ENCODE measurements at places on chromosomes 5 and 9.

GRCh38 chr9:132333556-132333955 lies 21.2 kb downstream of the SETX start:
- DNase-seq, result no peak

DNA sequence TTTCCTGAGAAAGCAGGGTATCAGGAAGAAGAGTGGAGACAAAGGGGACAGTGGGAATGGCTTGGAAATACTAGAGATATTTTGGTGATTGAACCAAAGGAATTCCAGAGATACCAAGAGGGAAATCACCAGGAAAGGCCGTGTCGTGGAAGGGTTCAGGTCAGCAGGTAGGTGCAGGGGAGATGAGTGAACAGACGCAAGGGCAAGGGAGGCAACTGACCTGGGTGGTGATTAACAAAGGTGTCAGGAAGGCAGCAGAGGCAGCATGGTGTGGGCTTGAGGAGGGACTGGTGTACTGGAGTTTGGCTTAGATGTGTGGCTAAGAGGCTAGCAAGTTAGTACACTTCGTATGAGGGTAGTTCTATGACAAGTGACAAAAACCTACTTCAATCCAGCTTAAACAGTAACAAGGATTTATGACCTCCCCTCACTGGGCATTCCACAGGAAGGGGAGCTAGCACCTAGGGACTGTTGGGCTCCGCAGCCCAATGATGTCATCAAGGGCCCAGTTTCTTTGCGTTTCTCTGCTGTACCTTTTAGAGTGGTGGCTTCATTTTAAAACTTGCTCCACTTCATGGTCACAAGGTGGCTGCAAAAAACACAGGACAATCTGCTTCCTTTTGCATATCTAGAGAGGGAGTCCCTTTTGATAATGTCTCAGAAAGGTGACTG lies 37.0 kb downstream of the INIP start:
- no peak for DNase-seq

DNA sequence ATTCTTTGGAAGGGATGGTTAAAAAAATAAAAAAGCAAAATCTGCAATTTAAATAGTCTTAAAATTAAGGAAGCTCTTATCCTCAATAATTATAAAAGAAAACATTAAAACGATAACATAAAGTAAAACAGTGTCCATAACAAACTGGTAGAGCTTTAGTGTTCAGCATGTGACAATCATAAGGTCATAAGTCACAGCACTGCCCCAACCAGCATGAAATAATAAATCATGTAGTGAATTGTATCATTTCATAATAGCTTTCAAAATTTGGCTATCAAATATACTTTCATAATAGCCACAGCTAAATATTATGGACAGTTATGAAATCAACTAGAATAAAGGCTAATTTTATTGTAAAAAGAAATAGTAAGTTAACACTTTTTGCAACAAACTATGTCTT lies 10.0 kb downstream of the NR3C1 start:
- DNase-seq, result no peak

GRCh38 chr9:87706066-87706739 lies 19.7 kb upstream of the CTSL start:
- DNase-seq, result no peak

DNA sequence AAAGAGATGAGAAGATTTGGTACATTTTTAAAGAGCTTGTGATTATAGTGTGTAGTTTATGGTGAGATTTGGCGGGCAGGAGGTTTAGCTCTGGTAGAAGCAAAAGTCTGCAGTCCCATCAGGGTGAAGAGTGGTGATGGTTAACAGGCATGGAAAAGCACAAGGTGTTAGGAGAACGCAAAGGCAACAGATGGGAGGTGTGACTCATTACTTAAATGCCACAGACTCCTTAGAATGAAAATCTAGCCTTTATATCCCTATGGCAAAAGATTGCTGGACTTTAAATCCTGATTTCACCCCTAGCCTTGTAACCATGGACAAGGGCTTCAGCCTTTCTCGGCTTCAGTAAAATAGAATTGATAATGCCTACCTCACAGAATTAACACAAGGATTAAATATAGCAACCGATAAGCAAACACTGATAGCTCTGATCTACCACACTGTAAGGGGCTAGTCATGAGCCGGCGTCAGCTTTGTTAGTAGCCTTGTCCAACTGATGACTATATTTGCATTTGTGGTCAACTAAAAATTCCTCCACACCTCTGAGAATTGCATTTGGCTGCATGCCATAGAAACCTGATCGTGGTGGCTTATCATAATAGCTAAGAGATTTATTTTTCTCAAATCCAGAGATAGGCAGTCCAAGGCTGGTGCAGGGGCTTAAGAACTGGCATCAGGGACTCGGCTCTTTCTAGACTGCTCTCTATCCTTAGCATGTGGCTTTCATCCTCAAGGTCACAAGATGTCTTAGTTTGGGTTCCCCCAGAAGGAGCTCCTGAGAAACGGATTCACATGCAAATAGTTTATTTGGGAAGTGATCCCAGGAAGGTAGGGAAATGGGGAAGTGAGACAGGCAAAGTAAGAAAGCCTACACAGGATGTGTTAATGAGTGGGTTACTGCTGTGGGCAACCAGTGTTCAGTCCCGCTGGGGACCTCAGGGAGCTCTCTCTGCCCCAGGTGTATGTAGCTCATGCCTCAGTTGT lies 19.6 kb downstream of the MFAP3 start:
- no peak for DNase-seq

GRCh38 chr5:140868721-140869554 lies at the start of gene PCDHA11:
TSS of gene PCDHA11 (plus strand) at chr5:140868957. CDS start at chr5:140869104, 147 bp downstream.
- DNase-seq, result no peak

GRCh38 chr9:135463140-135463539 lies 16.4 kb upstream of the PPP1R26 start:
- no peak for DNase-seq

DNA sequence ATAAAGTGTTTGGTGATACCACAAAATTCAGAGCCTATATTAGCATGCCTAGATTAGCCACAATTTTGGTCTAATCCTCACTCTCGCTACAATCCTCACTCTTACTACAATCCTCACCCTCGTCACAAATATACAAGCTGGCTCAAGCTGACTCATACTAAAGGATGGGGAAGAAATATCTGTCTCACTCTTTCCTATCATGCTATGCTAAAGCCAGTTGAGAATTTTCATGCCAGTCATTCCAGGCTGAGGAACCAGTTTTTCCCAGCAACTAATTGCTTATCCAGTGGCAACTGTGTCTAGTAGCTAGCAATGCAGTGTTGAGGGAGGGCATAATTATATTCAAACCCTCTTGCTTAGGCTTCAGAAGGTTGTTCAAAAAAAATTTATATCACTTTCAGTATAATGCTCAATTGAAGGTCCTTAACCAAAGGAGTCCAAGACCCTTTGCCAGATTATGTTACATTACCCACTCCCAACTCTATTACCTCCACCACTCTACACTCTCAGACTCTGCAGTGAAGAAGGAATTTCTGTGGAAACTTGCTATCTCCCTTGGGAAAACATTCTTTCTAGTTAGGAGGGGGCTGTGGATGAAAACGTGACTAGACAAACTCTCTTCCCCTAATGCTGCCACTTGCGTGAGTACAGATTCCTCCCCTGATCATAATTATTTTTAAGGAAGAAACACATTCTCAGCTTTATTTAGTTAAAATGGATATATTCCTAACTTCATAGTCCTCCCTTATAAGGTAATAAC lies 810.3 kb upstream of the ACO1 start:
- no peak for DNase-seq

- DNase-seq, result no peak
Observed at GRCh38 chr5:72723581-72723980, 92.9 kb upstream of the TNPO1 start.

DNA sequence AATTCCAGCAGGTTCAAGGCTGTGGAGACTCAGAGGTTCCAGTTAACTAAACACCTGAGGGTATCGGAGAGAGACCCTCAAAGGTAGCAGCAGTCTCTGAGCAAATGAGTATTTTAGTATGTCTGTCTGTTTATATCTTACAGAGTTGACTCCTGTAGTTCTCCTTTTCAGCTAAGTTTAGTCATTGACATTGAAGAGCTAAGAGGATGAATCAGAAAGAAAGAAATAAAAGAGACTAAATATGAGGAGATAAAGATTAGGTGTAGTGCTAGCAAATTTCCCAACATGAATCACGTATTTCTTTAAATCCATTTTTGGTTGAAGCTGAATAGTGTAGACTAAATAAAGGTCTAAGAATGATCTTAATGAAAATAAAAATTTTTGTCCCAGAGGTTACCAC lies 474.0 kb upstream of the RGMB start:
- DNase-seq, result no peak

DNA sequence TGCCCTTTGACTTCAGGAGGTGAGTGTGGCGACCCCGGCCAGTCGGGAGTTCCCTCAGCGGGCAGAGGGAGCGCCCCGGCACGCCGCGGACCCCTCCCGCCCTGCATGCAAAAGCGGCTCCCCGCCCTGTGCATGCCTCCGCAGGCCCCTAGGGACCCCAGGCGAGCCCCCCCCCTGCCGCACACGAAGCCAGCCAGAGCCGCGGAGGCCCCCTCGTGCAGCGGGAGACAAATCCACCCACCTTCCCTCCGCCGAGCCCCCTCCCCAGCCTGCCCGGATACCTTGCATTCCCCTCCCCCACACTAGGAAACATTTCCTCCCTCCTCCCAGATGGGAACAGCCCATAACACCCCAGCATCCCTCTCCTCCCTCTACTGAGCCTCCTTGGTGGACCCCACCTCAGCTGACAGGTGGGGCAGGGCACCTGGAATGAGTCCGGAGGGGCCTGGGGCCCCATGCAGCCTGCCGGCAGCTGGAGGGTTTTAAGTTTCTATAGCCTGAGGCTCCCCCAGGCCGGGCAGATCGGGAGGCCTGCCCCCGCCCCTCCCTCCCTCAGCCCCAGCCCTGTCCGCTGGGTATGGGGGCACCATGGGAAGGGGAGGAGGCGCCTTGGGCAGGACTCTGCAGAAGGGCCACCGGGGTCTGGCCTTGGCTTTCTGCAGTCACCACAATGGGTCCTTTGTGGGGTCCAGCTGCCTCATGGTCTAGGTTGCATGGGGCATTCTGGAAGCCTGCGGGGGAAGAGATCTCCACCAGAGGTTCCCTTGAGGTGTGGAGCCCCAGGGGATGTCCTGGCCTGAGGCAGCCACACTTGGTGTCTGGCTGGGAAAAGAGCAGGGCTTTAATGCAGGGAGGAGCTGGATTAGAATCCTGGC lies 601 bp downstream of the ERGIC1 start:
- DNase-seq, result no peak

- DNase-seq, result no peak
Observed at GRCh38 chr5:65749221-65749844, 27.3 kb downstream of the NLN start.

DNA sequence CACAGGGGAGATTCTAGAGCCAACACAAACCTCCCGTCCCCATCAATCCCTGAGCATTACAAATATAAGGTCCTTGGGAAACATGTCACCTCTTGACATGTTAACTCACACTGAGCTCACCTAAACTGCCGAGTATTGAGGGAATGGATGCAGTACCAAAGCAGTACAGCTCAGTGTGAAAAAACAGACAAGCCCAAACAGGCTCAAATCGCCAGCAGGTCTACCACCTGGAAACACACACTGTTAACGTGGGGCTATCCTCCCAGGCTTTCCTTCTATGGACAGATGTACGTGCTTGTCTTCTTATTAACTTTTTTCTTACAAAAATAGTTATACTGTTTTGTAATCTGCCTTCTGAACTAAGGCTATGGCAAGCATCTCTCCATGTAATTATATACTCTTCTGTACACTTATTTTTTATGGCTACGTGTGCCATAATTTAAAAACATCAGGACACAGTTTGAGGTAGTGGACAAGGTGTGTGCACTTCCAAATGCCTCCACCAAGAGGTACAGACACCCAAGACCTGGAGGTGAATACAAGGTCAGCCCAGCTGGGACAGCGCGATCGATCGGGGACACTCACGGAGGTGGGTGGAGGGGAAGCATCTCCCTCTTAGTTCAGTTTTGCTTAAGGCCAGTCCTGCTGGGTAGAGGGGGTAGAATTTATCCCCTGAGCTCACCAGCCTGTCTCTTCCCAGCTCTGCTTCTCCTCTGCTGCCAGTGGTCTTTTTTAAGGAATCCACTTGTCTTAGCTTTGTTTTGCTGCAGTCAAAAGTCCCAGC lies 76.5 kb downstream of the DAP start:
- no peak for DNase-seq

GRCh38 chr5:9831823-9832222 lies 201.7 kb upstream of the TAS2R1 start:
- DNase-seq, result no peak

DNA sequence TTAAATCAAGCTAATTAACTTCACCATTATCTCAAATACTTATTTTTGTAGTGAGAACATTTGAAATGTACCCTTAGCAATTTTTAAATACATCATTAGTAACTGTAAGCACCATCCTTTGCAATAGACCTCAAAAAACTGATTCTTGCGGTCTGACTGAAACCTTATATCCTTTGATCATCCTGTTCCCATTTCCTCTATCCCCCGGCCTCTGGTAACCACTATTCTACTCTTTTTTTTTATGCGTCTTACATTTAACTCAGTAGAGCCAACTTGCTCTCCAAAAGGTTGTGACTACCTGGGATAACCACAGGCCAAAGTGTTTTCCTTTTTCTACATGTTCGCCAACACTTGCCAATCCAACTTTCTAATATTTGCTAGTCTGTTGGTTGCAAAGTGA lies 106.1 kb downstream of the IRX1 start:
- DNase-seq, result no peak

DNA sequence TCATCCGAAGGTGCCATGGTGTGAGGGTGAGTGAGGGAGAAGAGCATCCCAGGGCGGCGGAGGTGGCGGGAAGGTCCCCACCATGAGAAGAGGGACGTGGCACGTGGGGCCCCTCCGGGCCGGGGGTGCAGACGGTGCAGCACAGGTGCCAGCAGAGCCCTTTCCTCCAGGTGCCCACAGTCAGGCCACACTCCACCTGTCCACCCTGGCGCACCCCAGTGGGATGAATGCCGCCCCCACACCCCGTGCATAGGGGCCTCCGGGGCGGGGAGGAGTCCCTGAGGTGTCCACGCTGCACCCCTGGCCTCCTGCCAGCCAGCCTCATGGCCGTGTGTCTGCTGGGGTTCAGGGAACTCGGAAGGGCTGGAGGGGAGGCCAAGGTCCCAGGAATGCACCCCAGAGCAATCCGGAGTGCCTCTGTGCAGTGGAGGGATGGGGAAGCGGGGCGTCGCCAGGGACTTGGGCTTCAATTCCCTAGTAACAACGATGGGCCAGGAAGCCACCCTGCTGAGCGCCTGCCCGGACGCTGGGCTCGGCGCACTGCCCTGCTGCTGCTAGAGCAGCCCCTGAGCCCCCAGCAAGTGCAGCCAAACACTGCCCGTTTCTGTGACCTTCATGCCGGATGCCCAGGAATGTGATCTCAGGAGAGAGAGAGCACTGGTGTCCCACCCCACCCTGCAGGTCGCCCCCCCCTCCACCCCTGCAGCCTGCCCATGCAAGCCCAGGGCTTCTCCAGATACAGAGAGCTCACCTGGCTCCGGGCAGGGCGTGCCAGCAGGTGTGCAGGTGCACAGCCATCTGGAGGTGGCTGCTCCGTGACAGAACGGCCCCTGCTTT lies 8.8 kb upstream of the NACC2 start:
- no peak for DNase-seq

DNA sequence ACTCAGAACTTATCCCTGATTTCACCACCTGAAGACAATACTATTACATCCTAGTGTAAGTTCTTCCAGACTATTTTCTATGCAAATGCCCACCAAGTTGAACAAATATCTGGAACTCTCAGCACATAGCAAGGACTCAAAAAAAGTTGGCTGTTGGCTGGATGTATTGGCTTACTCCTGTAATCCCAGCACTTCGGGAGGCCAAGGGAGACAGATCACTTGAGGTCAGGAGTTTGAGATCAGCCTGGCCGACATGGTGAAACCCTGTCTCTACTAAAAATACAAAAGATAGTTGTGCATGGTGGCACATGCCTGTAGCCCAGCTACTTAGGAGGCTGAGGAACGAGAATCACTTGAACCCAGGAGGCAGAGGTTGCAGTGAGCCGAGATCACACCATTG lies 15.0 kb upstream of the VPS13A start:
- no peak for DNase-seq

GRCh38 chr9:801399-802071 lies 40.0 kb upstream of the DMRT1 start:
- DNase-seq, result no peak
